ENCODE measurements at places on chromosomes 3 and 15.

DNA sequence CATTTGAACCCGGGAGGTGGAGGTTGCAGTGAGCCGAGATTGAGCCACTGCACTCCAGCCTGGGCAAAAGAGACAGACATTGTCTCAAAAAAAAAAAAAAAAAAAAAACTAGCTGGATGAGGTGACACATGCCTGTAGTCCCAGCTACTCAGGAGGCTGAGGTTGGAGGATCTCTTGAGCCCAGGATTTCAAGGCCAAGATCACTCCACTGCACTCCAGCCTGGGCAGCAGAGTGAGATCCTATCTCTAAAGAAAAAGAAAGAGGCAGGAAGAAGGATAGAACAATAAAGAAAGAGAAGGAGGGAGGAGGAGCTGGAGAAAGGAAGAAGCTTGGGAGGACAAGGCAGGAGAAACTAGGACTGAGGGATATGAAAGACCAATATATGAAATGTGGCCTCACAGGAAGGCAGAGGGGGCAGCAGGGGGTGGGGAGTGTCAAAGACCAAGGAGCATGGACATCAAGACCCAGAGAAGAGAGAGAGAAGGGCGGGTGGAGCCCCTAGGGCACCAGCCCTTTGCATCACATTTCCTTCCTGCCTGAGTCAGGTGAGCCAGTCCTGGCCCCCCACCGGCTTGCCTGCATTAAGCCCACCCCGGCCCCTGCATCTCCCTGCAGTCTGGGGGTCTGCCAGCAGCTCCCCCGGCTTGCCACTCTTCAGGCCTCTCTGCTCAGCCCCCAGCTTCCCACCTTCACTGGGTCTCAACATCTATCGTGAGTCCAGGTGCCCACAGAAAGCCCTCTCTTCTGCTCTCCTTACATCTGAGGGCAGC is 11.5 kb downstream of the IGDCC3 start:
- DNase-seq = no peak

DNA sequence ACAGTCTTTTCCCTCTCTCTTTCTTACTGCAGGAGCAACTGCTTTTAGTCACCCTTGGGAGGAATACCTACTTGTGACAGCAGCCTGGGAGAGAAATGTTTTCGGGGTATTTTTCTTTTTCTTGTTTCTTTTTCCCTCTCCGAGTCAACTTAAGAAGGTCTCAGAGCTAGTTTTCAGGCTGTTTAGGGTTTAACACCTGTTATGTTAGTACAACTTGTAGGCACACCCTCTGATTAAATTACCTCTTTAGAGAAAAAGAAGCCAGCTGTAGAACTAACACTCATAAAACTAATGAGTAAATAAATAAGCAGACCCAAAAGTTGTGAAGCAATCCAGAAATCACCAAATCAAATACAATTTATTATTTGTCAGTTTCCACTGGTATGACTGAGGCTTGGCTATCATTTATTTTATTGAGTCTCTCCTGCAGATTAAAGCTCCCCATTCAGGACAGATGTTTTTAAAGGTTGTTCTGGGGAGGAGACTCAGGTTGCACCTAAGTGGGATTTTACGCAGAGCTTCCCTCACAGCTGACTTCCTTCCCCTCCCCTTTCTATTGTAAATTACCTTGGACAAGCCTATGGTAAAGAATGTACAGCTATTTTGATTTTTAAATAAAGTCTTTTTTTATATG is 112.5 kb downstream of the FOXB1 start:
- no peak for DNase-seq

DNA sequence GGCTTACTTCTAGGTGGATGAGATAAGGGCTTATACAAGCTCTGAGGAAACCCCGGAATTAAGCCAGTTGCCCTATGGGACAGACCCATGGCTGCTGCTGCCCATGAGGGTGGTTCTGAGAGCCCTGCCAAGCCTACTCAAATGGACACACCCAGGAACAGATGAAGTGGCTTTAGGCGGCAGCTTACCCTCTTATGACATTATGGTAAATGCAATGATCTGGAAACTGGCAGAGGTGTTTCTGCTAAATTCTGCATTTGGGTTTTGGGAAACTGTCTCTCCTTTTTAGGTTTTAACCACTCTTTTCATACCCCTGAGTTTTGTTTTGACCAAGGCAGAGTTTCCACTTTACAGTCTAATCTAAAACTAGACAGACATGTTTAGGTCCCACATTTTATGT is 9.0 kb upstream of the ZBED2 start:
- DNase-seq = no peak

GRCh38 chr3:41638381-41638780 is 323.5 kb downstream of the ULK4 start:
- no peak for DNase-seq
